ENCODE measurements at places on chromosomes 7 and 10. TPM values are rescaled to one million over a fixed set of nuclear protein-coding genes. Genes with fewer than 3 reads are reported as not detected.

Gene ZNF804B
- total RNA-seq = not detected

Gene PCLO
- total RNA-seq = 5.7 TPM

Gene CREB3L2
- total RNA-seq = 46.7 TPM

Gene LRGUK
- 0.16 TPM for total RNA-seq

Gene APBB1IP
- 18.2 TPM for total RNA-seq

Gene ETV1
- 6.3 TPM for total RNA-seq

Gene ADARB2
- total RNA-seq = 0.19 TPM

DNA sequence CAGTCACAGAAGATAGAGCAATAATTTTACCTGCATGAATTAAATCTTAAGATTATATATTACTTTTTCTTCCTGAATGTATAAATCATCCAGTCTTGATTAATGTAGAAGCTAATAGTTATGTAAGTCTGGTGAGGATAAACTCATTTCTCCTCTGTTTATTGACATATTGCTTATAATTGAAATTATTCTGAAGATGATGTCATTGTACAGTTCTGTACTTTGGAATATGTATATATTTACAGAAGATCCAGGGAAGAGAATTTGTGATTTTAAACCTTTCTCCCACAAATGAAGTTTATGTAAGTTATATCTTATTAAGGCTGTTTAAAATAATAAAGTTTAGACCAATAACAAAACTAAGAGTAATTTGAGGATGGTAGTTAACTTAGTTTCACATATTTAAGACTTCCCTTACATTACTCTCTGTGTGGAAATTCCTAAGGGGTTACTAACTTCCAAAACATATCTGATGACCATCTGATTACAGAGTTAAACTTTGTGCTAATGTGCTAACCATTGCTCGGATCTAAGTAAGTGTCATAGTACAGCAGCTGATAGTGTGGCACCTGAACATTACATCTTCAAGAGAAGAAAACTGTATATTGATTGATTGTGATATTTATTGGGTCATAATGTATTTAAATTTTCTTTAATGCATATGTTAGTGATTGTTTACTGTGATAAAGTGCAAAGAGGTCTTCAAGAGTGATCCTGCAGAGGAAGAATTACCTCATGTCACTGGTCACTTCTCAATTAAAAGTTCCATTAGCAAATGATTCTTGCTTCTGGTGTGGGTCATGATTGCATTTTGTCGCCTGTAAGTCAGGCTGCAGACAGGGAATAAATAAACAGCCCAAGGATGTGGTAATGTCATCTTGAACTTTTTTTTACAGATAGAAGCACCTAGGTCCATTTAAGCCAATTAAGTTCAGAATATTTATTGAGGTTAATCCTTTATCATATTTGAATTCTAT is 96.9 kb downstream of the UBE3C start:
- no peak for DNase-seq

DNA sequence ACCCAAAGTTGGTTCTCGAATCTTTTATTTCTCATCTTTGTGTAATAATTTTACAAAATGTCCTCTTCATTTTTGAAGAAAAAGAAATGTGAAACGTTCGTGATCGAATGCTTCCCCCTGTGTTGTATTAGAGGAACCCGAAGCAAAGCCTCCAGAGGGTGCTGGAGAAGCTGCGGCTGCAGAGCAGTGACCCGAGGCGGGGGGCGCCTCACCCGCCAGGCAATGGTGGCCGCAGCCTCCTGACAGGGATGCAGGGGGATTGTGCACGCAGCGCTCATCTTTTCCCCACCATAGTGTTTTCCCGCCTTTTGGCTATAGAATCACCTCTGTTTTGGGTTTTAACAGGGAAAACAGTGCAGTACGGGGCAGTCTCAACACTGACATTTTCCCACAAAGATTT is 307.5 kb upstream of the ANKRD30A start:
- DNase-seq = no peak

DNA sequence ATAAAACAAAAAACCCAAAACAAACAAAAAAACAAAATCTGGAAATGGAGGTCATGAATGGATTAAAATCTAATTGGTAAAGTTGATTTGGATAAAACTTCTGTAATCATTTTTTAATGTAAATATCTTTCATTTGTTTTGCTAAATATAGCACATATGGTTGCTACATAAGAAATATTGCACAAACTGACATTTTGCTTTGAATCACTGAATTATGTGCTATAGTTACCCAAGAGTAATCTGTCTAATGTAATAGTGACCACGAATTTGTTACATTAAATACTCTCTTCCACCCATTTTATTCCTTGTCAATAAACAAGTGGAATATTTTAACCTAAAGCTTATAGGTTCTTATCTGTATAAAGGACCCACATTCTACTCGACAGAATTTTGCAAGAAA is 6.2 kb downstream of the CFAP58 start:
- DNase-seq = no peak

DNA sequence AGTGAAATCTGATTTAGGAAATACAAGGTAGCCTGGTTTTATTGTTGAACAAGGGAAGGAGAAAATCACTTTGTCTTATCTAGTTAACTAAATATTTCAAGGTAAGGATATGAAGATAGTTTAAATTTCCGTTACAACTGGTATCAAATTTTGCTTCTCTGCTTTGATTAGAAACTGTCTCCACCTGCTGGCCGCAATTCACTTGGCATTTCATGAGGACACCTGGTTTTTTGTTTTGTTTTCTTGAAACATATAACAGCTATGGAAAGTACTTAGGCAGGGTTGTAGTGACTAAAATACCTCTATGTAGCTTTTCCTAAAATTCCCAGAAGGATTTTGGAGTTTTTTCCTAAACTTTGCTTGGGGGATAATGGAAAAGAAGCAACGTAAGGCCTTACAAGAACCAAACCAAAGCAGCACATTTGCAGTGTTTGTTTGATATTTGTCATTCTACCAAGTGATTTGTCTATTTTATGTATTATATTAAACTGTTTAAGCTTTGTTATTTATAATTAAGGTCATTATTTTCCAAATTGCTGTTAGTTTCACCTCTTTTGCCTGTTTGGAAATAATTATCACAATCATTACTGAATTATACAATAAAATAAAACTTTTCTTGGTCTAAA is 73.6 kb downstream of the AHCYL2 start:
- DNase-seq = peak; percentile 36

GRCh38 chr10:46232666-46233065 is 54.1 kb upstream of the ANTXRL start:
- peak; percentile 6 for DNase-seq

DNA sequence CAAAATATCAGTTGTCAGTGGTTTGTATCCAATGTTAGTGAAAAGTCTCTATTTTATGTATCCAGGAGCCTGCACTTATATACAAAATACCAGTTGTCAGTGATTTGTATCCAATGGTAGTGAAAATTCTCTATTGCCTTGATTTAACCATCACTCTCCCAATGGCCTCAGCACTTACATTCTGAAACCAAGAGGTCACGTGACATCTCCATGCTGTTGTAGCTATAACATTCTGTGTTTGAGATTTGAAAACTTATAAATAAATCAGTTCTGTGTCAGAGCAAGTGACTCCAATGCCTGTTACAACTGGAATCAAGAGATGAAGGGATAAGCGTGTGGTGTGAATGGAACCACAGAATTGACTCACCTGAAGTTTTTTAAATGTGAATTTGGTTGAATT is 30.6 kb upstream of the GATA3 start:
- DNase-seq = no peak

DNA sequence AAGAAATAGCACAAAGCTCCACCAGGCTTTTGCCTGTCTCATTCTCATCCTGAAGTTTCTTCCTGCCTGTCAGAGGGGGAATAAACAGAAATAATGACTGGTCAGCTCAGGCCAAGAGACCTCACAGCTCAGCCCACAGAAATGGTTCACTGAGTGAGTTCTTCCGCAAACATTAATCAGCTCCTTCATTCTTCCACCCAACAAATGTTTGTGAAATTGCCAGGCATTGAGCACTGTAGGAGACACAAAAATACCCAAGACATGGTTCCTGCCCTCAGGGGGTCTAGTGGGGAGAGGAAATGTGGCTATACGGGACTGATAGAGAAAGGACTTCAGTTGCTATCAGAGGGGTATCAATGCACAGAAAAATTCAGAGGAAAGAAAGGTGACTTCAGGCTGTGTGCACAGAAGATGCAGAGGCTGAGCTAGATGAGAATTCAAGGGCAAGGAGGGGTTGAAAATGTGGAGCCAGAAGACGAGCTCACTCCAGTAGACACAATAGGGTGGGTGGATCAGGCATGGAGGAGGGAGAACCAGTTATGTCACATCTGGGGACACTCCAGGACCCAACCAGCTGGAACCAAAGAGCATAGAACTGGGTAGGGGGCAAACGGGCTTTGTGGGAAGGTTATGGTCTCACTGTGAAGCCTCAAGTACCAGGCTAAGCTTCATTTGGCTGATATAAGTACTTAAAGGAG is 20.9 kb downstream of the MYOF start:
- DNase-seq = no peak

DNA sequence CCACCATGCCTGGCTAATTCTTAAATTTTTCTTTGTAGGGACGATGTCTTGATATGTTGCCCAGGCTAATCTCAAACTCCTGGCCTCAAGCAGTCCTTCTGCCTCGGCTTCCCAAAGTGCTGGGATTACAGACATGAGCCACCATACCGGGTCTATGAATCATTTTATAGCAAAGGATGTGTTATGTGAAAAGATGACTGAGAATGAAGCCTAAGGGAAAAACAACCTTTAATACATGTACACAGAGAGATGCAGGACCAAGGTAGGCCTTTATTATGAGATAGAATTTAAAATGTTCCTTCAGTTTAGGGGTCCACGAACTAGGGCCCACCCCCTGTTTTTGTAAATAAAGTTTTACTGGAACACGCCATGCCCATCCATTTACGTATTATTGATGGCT is 41.0 kb downstream of the UBE2H start:
- no peak for DNase-seq

GRCh38 chr10:98269435-98269912 is 1.5 kb upstream of the LOXL4 start:
- DNase-seq = peak; percentile 40

DNA sequence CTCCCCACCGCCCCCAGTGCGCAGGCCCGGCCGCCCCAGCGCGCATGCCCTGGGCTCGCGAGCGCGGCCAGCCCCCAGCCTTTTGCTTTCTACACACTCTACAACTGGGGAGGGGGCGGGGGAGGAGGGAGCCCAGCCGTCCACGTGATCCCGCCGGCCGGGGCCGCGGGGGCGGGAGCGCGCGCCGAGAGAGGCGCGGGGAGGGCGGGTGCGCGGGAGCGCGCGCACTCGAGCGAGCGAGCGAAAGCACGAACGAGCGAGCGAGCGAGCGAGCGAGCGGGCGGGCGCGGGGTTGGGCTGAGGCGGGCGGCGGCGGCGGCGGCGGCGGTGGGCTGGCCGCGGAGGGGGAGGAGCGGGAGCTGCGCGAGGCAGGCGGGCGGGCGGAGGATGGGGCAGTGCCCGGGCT is at the start of gene AUTS2:
Gene AUTS2, plus strand, starts transcription at position 395 of the 406 bp plus-strand sequence. CDS start 1,179 bp downstream, outside the sequence.
- DNase-seq = peak; percentile 76
